Mesothelial cell of epicardium (in vitro differentiated cells): ENCODE measurements at places on chromosomes 16 and 17.

DNA sequence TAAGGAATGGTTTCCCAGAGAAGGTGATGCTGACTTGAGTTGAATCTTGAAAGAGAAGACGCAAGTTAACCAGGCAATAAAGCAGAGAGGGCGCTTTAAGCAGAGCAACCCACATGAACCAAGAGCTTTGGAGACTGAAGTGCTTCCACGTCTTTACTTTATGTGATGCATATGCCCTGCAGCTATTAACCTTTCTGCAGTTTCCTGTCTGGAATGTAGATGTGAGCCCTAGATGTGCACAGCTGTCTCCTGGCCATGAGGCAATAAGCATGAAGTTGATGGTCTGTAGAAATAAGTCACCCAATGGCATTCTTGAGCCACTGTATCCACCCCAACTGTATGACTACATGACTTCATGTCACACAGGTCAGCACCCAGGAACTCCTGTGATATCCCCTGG is 5.7 kb upstream of the CHST4 start:
- no peak overlapping the region for H3K4me3 ChIP-seq
- no peak overlapping the region for H3K27ac ChIP-seq
- H3K36me3 ChIP-seq: no peaks in the 10 kb centered on the region
- DNase-seq: no peak

GRCh38 chr17:41329279-41329948 is 13.9 kb upstream of the KRTAP17-1 start:
- no peak for DNase-seq
- H3K4me1 ChIP-seq: peaks cover 10% of the 10 kb centered on the region
- H3K27ac ChIP-seq: no peak overlapping the region
- H3K36me3 ChIP-seq: no peaks in the 10 kb centered on the region

DNA sequence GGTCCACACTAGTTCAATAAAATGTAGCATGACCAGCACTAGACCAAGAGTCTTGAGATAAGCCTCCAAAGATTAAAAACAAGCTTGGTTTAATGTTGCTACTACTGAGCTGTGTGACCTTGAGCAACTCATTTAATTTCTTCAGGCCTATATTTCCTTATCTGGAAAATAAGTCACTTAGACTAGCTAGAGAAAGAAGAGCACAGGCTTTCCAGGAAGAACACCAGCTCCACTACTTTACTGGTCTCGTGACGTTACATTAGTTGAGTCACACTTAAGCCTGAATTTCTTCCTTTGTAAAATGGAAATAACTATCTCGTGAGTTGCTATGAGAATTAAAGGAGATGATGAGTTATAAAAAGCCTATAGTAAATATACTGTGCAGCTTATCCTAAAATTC is 5.4 kb downstream of the HELZ start:
- no peaks in the 10 kb centered on the region for H3K27me3 ChIP-seq
- H3K36me3 ChIP-seq: peaks cover 25% of the 10 kb centered on the region
- H3K4me3 ChIP-seq: no peak overlapping the region
- H3K4me1 ChIP-seq: peaks cover 40% of the 10 kb centered on the region
- peak overlapping the region; percentile 0 for H3K27ac ChIP-seq

DNA sequence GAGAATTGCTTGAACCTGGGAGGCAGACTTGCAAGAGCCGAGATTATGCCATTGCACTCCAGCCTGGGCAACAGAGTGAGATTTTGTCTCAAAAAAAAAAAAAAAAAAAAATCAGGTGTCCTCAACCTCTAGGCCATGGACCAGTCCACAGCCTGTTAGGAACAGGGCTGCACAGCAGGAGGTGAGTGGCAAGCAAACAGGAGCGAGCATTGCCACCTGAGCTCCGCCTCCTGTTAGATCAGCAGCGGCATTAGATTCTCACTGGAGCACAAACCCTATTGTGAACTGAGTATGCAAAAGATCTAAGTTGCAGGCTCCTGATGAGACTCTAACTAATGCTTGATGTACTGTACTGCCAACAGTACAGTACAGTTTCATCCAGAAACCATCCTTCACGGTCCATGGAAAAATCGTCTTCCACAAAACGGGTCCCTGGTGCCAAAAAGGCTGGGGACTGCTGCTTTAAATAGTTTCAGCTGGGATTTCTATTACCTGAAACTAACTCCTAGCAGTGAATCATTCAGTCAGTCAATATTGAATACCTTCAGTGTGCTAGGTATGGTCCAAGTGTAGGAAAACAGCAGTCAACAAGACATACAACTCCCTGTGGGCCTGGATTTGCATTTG is 56.3 kb upstream of the DHX40 start:
- no peak for DNase-seq
- H3K36me3 ChIP-seq: no peaks in the 10 kb centered on the region
- no peaks in the 10 kb centered on the region for H3K27me3 ChIP-seq
- H3K27ac ChIP-seq: no peak overlapping the region
- H3K4me3 ChIP-seq: no peak overlapping the region

DNA sequence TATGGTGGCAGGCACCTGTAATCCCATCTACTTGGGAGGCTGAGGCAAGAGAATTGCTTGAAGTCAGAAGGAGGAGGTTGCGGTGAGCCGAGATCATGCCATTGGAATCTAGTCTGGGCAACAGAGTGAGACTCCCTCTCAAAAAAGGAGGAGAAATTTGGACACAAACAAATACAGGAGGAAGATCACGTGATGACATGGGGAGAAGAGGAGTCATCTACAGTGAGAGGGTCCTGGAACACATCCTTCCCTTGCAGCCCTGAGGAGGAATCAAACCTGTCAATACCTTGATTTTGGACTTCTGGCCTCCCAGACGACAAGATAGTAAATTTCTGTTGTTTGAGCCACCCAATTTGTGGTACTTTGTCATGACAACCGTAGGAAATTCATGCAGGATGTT is 671.9 kb upstream of the EEF2KMT start:
- H3K27me3 ChIP-seq: peaks cover 3% of the 10 kb centered on the region
- no peaks in the 10 kb centered on the region for H3K4me1 ChIP-seq
- no peak for DNase-seq
- H3K4me3 ChIP-seq: no peak overlapping the region
- H3K27ac ChIP-seq: no peak overlapping the region
